ENCODE measurements at places on chromosomes 6 and 20. TPM values are rescaled to one million over a fixed set of nuclear protein-coding genes. Genes with fewer than 3 reads are reported as not detected.

GRCh38 chr6:96611342-96611991 lies 48.5 kb downstream of the FHL5 start:
- peaks cover 83% of the 10 kb centered on the region for H3K27me3 ChIP-seq
- no peak overlapping the region for H3K27ac ChIP-seq
- no peak for DNase-seq
- H3K4me1 ChIP-seq: no peaks in the 10 kb centered on the region
- H3K36me3 ChIP-seq: no peaks in the 10 kb centered on the region
- no peak overlapping the region for H3K4me3 ChIP-seq

GRCh38 chr6:111880181-111880888 lies 7.1 kb upstream of the FYN start:
- H3K27me3 ChIP-seq: peaks cover 9% of the 10 kb centered on the region
- H3K27ac ChIP-seq: no peak overlapping the region

TNFRSF6B gene
- 12.3 TPM for total RNA-seq

RAET1E gene
- 28.9 TPM for total RNA-seq
